GM23338 (cell line): ENCODE measurements at places on chromosomes 5 and 9. TPM values are rescaled to one million over a fixed set of nuclear protein-coding genes. Genes with fewer than 3 reads are reported as not detected.

Gene ZNF883
- 11.8 and 44.4 TPM in 2 replicates for total RNA-seq

Gene CYSRT1
- total RNA-seq: 1.4 and 2.0 TPM in 2 replicates

Gene SCGB3A1
- total RNA-seq: not detected in 2 replicates

DNA sequence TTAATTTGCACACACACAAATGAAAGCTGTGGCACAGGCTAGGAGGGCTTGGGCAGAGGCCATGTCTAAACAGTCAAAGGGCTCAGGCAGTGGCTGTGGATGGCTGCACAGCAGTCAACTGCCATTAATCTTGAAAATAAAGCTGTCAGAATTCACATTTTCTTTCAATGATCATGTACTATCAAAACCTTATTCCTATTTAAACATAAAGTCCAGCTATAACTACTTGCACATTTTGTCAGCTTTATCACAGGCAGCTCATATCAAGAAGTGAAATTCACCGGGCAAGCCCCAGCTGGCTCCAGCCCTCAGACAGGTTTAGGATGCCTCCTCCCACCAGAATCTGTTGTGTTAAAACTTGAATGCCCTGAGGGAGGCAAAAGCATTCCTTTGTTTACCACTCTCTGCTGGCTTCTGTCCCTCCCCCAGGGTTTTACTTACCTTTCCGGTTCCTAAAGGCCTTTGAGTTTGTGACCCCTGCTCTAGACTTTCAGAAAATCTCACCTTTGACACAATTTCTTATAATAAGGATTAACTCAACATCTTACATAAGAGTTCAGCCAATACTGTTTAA is 54.9 kb upstream of the GRAMD2B start:
- no peak overlapping the region for H3K4me3 ChIP-seq
- peaks cover 53% of the 10 kb centered on the region for H3K4me1 ChIP-seq
- peak overlapping the region; percentile 67 for H3K27ac ChIP-seq
- peak; percentile 88 for DNase-seq

DNA sequence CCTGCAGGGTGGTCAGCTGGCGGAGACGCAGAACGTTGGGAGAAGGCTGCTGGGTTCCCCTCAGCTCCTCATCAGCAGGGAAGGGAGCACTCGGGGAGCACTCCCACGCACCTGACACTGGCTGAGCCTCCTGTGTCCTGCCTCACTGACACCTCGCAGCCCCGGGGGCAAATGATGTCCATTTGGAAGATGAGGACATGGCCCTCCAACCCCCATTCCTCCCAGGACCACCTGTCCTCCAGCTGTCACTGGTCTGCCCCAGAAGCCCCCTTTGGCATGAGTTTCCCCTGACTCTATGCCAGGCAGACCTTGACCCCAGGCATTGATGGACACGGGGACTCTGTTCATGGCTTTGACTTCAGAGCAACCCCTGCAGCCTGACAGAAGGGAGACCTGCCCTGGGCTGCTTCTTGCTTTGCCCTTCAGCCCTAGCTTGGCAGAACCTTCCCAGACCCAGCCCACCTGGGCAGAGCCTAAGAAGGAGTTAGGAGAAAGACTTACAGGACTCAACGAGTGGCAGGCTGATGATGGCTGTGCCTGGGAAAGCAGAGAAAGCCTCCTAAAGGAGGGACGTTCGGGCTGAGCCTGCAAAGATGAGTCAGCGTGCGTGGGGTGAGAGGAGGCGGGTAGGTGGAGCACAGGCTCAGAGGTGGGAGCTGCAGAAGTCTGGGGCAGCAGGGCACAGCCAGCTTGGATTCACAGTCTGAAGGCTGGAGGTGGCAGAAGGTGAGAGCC is 90.6 kb downstream of the LMX1B start:
- no peaks in the 10 kb centered on the region for H3K36me3 ChIP-seq
- no peak overlapping the region for H3K27ac ChIP-seq
- H3K4me1 ChIP-seq: peaks cover 3% of the 10 kb centered on the region
- no peak for DNase-seq
- H3K27me3 ChIP-seq: peaks cover 26% of the 10 kb centered on the region

DNA sequence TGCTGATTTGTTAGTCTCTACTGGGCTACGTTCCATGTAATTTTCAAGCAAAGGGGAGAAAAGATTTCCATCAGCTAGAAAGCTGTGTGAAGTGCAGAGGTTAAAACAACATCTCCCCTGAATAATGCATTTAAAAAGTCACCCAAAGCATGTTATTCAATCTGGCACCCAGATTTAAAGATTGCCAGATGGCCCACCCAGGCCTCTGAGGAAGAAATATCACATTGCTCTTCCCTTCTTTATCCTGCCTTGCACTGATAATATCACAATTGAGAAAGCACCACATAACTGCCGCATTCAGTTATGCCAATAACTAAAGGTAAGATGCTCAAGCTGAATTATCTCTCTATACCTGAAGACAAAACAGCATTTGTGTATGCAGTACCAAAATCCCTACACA is 119.4 kb upstream of the PUM3 start:
- DNase-seq: no peak
- H3K27ac ChIP-seq: no peak overlapping the region
- 0 out of 2 replicates have a peak, but pooled peaks cover 5% of the 10 kb centered on the region for H3K4me1 ChIP-seq
- H3K27me3 ChIP-seq: no peaks in the 10 kb centered on the region

DNA sequence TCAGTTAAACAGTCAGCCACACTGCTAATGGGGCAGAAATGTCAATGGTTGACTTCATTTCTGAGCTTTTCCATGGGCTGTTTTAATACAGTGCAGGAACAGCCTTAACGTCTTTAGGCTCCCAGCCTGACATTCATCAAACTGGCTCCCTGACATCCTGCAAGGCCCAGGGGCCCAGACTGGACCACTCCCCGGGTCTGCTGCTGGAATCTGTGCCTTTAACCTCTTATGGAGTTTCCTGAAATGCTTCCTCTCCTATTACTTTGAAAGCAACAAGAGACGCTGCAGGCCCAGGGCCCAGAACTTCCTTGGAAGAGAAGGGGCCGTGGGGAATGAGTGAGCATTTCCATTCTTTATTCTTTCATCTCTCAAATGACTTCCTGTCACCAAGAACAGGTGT is 216.8 kb upstream of the PANK3 start:
- H3K36me3 ChIP-seq: no peaks in the 10 kb centered on the region
- H3K27me3 ChIP-seq: no peaks in the 10 kb centered on the region
- H3K4me1 ChIP-seq: peaks cover 5% of the 10 kb centered on the region; the same call in 1 of the 2 replicates
- no peak overlapping the region for H3K27ac ChIP-seq
- no peak for DNase-seq
- no peak overlapping the region for H3K4me3 ChIP-seq

DNA sequence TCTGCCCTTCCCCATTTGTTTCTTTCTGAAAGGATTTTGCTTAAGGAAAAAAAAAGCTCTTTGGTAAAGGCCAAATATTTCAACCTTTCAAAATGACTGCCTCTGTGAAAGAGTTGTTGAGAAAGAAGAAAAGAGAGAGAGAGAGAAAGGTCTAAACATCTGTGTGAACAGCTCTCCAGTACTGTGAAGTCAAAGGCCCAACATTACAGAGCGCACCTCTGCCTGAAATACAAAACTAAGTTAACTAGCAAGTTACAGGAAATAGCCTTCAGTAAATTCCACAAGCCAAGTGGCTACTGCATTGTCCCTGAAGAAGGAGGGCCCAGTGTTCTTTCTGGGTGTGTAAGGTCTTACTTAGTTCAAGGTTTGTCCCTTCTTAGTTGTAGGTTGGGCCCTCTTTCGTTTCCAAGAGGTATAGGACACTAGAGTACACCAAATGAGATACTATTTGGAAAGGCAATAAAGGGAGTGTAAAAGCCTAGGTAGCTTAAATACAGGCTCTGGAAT is 104.4 kb downstream of the THBS4 start:
- H3K36me3 ChIP-seq: peaks cover 4% of the 10 kb centered on the region; the same call in 1 of the 2 replicates
- peaks cover 72% of the 10 kb centered on the region for H3K4me1 ChIP-seq
- peak overlapping the region; percentile 96 for H3K27ac ChIP-seq
- H3K27me3 ChIP-seq: no peaks in the 10 kb centered on the region
- H3K4me3 ChIP-seq: no peak overlapping the region
